SK-N-SH (cell line): ENCODE measurements at places on chromosomes 7 and 10.
A peak's percentile ranks its signal among the peaks of the same experiment; 100 is the strongest.

- DNase-seq, result peak; percentile 66
Measured at GRCh38 chr10:77391605-77392235, 245.9 kb downstream of the KCNMA1 start.

- DNase-seq, result peak; percentile 76
Measured at GRCh38 chr10:77111611-77112550, 525.7 kb downstream of the KCNMA1 start.

GRCh38 chr10:21501091-21501490 is 24.4 kb downstream of the SKIDA1 start:
- no peak for DNase-seq

- DNase-seq, result no peak
Measured at GRCh38 chr10:17981766-17982380, 30.2 kb downstream of the SLC39A12 start.

- no peak for DNase-seq
Measured at GRCh38 chr7:12839508-12840153, 152.2 kb downstream of the ARL4A start.

GRCh38 chr10:31381766-31382316 is 62.8 kb downstream of the ZEB1 start:
- DNase-seq, result no peak

DNA sequence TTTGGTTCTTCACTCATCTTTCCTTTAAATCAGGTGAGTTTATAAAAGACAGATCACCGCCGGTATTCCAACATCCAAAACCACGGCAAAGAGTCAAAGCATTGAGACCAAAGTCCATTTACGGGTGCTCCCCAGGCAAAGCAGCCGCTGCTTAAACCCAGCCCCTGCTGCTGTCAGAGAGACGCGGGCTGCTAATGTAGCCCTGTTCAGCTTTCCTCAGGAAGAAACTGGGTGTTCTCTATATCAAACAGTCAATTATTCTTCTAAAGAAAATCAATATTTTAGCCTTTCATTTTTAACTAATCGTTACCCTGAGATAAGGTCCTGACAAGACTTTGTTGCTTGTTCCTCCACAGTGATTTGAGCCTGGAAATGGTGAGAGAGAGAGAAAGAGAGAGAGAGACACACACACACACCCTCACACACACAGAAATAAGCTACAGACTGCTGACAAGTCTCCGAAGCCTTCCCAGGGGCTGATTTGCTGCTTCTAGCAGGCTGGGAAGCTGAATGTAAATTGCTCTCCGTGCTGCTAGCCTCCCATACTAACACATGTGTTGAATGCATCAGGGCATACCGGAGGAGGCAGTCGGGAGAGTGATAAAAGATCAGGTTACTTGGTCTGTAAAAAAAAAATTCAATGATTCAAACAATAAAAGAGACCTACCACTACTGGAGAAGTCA is 183.0 kb upstream of the ANK3 start:
- peak; percentile 46 for DNase-seq

GRCh38 chr10:133167693-133168616 is 7.9 kb downstream of the KNDC1 start:
- DNase-seq, result no peak

- DNase-seq, result no peak
Measured at GRCh38 chr10:78560341-78560688, 508.5 kb upstream of the ZMIZ1 start.

- DNase-seq, result no peak
Measured at GRCh38 chr7:21656796-21657195, 114.0 kb downstream of the DNAH11 start.

DNA sequence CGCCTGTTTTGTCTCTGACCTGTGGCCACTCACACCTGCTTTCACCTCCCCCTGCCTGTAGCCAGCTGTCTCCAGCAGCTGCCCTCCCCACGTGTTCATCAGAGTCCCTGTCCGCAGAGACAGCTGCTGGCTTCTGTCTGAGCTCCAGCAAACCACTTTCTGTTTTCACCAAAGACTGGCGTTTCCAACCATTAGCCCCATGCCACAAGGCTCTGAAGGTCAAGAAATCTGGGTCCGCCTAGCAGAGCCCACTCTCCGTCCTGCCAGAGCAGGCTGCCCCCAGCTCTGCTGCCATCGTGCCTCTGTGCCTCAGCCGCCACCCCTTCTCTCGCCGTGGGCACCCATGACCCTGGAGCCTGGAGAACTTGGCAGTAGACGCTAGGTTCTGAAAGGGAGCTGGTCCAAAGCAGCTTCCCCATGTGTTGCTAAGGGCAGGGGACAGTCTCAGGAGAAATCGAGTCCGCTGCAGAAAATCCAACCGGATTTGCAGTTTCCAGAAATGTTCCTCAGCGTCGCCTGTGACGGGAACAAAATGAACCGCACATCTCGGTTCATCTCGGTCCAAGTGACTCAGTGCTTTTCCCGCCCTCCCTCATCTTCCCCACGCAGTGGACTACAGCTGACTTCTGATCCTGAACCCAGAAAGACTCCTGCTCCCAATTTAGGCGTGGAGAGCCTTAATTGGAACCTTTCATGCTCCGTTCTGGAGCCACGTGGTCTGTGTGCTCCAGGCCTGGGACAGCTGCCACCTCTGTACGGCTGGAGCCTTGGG is 28.0 kb downstream of the TMEM120A start:
- DNase-seq, result peak; percentile 53

GRCh38 chr7:2551418-2551817 is 3.9 kb downstream of the BRAT1 start:
- no peak for DNase-seq

DNA sequence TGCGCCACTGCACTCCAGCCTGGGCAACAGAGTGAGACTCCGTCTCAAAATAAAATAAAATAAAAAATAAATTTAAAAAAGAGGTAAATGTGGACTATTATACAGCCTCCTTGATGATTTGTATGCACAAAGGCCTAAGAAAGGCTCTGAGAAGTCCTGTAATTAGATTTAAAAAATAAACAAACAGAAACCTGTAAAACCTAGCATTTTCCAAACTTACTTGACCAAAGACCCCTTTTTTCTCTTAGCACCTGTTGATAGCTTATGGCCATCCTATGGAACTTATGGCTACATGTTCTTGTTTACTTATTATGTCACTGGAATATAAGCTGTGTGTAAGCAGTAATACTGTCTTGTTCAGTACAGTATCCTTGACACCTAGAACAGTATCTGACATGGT is 5.7 kb downstream of the DNAJC2 start:
- DNase-seq, result no peak

DNA sequence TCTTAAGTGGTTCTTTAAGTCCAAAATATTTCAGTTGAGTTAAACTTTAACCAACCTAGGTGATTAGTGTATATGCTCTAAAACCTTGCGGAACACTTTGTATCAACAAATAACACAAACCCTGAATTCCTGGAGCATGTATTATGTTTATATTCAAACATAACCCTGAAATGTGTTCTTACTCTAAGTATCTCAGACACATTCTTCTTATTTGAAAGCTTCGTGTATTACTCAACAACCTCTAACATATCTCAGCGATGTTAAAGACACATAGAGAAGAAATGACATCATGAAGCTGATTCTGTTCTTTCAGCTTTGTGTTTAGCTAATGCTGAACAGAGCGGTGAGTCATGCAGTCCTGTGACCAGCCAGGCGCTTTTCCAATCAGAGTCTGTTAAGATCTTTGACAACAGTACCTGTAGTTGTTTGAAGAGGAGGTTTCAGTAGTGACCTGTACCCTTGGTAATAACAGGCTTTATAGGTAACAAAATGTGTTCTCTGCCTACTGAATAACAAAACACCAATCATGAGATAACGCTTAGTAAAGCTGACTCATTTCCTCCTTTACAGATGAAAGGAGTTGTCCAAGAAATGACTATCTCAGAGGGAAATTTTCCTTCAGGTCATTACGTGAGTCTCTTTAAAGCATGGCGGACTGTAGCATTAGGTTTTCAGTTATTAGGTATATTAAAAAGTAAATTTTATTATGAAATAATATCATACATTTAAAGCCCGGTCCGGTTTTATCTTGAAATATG is 67.3 kb upstream of the KLF6 start:
- DNase-seq, result no peak

DNA sequence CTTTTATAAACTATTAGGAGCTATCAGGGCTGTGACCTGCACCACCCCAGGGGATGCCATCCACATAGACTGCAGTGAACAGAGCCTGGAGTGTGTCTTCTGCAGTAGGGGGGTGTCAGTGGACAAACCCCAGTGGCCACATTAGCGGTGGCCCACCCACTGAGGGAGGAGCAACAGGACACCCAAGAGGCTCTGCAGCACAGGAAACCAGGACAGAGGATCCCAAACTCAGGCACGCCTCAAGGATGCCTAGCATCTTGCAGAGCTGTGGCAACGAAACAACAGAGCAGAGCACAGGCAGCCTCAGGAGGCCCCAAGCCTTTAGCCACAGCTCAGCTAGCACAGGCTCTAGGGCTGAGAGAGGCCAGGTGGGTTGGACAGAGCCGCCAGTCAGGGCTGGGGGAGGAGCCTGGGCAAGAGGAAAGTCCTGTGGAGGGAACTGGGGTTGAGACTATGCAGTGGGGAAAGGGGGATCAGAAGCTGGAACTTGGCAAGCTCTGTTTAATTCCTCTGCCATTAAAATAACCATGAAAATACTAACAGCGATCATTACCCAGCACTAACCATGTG is 53.8 kb downstream of the GRID1 start:
- DNase-seq, result no peak

DNA sequence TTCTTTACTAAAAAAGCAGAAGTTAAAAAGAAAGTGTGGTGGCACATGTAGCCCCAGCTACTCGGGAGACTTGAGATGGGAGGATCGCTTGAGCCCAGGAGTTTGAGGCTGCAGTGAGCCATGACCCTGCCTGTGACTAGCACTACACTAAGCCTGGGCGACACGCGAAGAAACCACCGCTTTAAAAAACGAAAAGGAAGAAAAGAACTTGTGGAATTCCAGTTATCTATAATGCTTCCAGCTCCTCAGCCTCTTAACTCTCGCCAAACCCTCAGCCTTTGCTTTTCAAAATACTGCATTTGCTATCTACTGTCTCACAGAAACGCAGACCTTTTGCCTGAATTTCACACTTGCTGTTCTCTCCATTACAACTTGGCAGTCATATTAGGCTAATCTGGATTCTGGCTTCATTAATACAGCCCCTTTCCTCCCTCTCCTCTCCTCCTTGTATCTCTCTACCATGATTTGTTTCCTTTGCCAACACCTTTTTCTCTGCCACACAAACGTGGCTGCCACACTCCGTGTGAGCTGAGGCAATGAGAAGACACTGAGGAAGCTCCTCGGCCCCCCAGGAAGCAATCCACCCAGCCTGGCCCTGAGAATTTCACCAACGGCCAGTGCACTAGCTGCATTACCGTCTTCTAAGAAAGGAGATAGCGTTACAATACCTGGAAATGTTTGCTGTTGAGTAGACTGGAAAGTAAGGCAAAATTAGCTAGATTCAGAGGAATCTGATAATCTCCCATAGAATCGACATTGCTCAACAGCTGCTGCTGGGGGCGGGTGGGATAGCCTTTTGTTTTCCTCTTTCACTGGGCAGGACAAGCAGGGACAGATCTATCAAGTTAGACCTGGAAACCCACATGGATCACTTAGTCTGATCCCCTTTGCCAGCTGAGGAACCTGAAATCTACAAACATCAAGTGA is 37.2 kb downstream of the CALML5 start:
- DNase-seq, result no peak

GRCh38 chr7:147079921-147080420 is 963.4 kb downstream of the CNTNAP2 start:
- DNase-seq, result no peak

DNA sequence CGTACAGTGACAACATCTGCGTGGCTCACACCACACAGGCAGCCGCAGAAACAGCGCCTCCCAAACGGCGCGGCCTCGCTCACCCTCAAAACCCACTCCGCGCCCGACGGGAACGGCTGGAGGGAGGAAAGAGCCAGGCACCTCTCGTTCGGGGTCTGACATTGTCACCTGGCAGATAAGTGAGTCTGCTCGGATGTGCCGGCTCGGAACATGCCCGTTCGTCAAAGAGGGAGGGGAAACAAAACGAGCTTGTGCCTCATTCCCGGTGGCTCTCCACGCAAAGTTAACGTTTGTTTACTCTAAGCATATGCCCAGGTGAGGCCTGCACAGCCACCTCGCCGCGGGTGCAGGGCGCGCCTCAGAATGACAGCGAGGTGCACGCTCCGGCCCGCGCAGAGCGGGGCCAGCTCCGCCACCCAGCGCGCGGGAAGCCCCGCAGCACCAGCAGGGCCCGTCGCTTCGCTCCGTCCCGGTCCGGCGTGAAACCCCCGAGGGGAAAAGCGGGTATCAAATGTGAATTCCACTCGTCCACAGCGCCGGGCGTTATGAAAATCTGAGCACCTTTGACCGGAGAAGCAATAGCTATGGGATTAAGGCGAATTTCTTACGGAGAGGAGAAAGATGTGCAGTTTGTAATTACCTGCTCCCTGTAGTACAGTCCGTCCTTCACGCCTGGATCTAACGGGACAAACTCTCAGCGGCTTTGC is 13.1 kb downstream of the CNPY1 start:
- DNase-seq, result peak; percentile 62

DNA sequence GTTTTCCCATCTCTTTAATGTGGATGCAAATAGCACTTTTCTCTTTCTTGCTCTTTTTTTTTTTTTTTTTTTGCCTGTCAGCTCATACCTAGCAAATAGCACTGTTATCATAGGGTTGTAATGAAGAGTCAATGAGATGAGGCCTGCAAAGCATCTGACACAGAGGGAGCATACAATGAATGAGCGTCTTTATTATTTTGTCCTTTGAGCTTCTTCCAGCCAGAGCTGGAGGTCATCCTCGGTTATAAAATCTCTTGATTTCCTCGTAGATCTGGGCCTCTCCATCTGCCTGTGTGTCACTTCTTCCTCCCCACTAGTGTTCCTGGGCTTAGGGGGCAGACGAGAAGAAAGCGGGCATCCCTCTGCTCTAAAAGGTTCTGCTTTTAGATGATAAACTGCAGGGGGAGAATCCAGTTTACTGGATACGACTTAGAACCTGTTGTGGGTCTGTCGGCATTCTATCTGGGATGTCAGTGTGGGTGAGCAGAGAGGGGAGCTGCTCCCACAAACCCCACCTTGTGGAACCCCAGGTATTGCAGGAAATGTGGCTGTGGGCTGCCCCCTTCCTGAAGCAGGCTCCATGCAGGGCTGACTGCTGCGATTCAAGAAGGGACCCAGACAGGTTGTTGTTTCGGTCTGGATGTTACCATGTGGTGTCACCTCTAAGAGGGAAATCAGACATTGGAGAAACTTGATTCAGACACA is 135.8 kb upstream of the GPR26 start:
- no peak for DNase-seq

DNA sequence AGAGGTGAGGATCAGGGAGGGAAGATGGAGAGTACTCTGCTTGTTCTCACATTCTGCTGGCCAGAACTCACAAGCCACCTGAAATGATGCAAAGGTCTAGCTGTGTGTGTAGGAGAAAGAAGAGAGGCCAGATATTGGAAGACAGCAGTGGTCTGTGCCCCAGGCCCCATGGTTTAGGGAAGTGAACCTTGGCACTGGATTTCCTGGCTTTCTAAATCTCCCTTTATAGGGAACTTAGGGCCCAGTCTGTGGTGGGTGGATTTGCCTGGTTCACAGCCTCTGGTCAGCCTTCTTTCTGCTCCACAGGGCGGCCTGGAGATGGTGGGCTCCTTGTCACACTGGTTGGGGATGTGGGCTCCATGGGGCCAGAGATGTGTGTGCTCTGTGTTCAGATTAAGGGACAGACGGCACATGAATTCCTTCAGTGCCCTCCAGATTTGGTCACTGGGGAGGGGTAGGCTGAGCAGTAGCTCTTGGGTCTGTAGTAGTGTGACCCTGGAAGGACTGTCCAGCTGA is 9.5 kb upstream of the SH2D4B start:
- no peak for DNase-seq

GRCh38 chr10:3832022-3832786 is 47.2 kb upstream of the KLF6 start:
- no peak for DNase-seq
